ENCODE measurements at places on chromosomes 3 and 15.

- no peak for DNase-seq
These were observed 816.3 kb upstream of the SEMA6D start for GRCh38 chr15:46901001-46901400.

GRCh38 chr15:76575274-76575673, 238.7 kb downstream of the ISL2 start:
- DNase-seq: no peak

DNA sequence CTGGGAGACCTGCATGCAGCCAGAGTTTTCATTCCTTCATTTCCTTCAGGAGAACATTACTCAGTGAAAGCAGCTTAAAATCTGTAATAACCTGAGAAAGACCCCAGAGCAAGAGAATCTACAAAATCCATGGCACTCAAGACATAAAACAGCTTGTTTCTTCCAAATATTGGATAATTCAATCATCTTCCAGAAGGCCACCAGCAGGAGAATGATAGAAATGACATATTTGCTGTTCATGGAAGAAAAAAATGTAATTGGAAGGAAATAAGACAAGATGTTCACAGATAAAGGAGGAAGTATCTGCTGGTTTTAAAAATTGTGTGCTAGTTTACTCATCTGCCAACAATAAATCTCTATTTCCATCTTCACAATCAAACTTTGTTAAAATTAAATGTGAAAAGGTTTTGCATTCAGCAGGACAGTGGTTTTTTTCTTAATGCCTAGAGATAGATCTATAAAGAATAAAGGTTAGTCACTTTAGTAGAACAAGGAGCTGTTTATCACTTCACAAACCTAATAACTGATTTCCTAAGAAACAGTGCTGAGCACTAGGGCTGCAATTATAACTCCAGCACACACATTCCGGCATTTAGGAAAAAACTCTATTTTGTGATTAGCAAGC, 530.8 kb downstream of the NSUN3 start:
- no peak for DNase-seq

- no peak for DNase-seq
These were observed 20.9 kb upstream of the RBP1 start for GRCh38 chr3:139560411-139560810.

- no peak for DNase-seq
These were observed 40.4 kb upstream of the CHMP2B start for GRCh38 chr3:87186608-87187159.

GRCh38 chr3:56373386-56373785, 94.9 kb downstream of the ERC2 start:
- no peak for DNase-seq

DNA sequence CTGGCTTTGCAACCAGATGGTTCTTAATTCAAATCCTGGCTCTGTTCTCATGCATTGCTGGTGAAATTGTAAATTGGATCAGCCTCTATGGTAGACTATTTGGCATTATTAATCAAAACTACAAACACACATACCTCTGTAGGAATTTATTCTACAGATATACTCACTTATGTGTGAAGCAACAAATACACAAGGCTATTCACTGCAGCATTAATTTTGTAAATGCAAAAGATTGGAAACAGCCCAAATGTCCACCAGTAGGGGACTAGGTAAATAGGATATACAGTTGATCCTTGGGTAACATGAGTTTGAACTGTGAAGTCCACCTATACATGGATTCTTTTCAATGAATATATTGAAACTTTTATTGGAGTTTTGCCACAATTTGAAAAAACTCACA, 29.5 kb upstream of the LCTL start:
- DNase-seq: no peak

DNA sequence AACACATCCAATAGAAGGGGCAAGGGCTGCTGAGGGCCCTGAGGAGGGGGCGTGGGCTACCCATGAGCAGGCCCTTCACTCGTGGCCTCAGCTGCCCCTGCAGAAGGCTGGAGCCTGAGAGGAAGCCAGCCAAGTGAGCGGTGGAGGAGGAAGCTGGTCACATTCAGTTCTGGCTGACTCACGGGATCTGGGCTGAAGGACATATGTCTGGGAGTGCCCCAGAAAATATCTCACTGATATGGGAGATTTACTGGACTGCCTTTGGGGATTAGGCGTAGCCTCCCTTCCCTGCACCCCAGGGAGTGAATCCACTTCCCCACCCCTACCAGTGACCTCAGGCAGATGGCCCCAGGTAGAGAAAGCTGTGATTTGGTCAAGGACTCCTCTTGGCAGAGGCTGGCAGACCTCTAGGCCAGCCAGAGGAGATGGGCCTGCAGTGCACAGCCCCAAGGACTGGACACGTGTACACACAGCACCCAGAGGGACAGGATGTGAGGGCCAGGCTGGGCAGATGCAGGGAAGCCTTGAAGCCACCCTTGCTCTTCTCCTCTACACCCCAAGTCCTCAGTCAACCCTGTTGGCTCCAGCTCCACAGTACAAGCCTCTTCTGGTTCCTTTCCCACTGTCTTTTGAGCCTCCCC, 14.2 kb upstream of the ANKDD1A start:
- DNase-seq: no peak

GRCh38 chr3:48194446-48195071, 6.3 kb upstream of the CDC25A start:
- DNase-seq: no peak

- no peak for DNase-seq
These were observed 21.7 kb downstream of the KCNMB3 start for GRCh38 chr3:179229177-179229576.

DNA sequence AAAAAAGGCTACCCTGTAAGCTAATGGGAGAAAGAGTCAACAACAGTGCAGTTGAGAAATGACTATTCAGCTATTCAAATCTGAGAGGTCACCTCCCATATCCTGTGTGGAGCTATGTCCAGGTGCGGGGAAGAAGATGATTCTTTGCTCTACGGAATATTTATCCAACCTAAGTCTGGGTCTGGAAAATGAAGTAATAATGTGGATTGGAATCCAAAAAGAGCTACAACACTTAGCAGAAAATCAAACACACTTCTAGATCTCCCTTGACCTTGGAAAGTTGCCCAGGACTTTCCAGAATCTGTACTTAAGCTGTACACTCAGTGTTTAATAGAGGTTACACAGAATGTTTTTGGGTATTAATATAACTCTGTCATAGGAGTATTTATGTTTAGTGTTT, 251.9 kb downstream of the NAALADL2 start:
- DNase-seq: no peak

DNA sequence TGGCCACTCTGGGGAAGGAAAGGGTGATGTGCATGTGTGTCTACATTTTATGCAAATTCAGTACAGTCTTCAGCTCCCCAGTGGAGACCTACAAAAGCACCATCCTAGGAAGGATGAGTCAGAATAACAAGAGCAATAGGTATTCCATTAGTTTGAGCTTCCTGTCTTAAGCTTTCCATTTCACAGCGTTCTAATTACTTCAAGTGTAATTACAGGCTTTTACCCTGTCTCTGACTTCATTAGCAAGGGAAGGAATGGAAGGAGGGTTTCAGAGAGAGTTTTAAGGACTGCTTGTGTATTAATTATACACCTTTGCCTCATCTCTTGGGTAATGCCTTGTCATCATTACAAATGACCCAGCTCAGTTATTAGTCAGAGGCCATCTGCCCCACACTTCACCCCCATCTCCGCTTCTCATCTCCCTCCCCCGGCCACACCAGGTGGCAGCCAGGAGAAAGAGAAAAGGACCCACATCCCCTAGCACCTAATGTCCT, 202.8 kb upstream of the MRPL3 start:
- DNase-seq: no peak

Data from CD4-positive, alpha-beta T cell treated with Interleukin-2 at 100 ng/mL for 4 hours (primary cell).